Stimulated activated CD4-positive, alpha-beta T cell treated with anti-CD3 and anti-CD28 coated beads, Interleukin-2, amount 100 ng/mL, for 4 hours (primary cell): ENCODE measurements at places on chromosomes 2 and 18.

GRCh38 chr2:30239986-30240752 lies 8.8 kb downstream of the LBH start:
- no peak for DNase-seq

DNA sequence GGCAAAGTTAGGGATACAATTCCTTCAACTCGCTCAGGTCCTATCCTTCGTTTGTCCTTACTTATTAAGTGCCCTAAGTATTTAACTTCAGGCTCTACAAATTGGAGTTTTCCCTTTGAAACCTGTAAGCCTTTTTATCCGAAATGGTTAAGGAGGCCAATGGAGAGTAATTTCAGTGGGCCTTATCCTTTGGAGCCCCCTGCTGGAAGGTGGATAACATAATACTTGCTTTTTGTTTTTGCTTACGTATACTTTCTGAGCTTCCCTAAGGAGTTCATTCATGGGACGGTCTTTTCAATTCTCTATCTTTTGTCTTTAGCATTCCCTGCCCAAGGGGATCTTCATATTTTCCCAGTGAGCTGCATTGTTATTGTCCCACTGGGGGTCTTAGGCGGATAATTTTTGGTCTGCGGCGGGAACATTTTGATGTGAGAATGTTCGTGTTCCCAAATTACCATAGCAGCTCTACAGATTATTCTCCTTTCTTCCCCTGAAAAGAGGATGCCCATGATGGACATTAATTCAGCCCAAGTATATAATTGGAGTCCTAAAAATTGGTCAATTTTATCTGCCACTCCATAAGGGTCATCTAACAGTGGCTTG lies 34.4 kb upstream of the TRAPPC8 start:
- peak; percentile 4 for DNase-seq

DNA sequence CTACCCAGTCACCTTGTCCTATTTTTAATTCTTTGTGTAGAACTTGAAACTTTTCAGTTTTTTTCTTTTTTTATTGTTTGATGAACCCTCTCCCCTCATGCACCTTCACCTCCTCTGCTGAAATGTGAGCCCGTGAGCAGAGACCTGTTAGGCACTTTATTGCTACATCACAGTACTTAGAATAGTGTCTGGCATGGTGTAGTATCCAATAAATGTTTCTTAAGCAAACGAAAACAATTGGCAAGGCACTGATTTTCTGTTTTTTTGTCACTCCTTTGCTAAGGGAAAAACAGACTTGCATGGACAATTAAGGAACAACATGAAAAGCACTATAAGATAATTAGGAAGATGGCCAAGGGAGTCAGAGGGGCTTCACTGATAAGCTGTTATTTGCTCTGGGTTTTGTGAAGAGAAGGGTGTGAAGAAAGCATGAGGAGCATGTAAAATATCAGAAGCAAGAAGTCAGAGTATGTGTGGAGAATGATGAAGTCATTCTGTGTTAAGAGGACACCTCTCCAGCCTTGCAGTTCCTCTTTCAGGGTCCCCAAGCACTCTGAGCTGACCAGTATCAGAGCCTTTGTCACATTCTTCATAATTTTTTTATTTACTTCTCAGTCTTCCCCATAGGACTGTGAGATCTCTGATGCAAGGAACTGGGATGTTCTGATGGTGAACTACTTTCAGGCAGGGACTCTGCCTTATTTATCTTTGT lies 99.7 kb upstream of the CAVIN2 start:
- DNase-seq = no peak

- no peak for DNase-seq
Measured at GRCh38 chr2:233349005-233349998, 5.0 kb upstream of the DGKD start.

GRCh38 chr2:45043174-45043573 lies 33.9 kb upstream of the SIX2 start:
- DNase-seq = no peak

- DNase-seq = no peak
Measured at GRCh38 chr2:143226714-143227541, 97.7 kb downstream of the ARHGAP15 start.

GRCh38 chr18:23512641-23513040 lies 9.3 kb downstream of the RMC1 start:
- DNase-seq = no peak

DNA sequence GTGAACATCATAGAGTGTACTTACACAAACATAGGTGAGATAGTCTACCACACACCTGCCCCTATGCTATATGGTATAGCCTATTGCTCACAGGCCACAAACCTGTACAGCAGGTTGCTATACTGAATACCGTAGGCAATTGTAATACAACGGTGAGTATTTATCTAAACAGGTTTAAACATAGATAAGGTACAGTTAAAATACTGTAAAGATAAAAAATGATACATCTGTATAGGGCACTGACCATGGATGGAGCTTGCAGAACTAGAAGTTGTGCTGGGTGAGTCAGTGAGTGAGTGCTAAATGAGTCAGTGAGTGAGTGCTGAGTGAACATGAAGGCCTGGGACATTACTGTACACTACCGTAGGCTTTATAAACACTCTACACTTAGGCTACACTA lies 267.0 kb upstream of the HS6ST1 start:
- no peak for DNase-seq

DNA sequence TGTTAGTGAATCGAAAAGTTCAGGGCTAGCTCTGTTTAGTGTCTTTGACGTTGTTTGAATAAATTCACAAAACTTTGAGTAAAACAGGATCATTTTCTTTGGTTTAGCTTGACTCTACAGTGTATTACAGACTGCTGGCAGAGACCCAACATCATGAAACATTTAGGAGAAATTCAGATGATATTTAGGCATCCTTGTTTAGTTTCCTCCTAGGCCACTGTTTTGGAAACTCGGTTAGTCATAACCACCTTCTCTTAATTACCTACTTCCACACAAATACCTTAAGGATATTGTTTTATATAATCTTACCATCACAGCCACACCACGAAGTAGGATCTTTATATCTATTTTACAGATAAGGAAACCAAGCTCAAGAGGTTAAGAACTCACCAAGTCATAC lies 7.8 kb downstream of the LIMS1 start:
- DNase-seq = no peak

DNA sequence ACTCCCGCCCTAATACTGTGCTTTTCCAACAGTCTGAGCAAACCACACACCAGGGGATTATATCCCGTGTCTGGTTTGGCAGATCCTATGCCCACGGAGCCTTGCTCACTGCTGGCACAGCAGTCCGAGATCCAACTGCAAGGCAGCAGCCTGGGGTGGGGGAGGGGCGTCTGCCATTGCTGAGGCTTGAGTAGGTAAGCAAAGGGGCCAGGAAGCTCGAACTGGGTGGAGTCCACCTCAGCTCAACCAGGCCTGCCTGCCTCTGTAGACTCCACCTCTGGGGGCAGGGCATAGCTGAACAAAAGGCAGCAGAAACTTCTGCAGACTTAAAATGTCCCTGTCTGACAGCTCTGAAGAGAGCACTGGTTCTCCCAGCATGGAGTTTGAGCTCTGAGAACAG lies 44.2 kb downstream of the LNPK start:
- DNase-seq = no peak

- DNase-seq = no peak
Measured at GRCh38 chr2:9779596-9780264, 63.5 kb upstream of the TAF1B start.

- DNase-seq = no peak
Measured at GRCh38 chr2:1363367-1363766, 49.9 kb upstream of the TPO start.

GRCh38 chr2:149906886-149907285 lies 319.3 kb upstream of the MMADHC start:
- no peak for DNase-seq

DNA sequence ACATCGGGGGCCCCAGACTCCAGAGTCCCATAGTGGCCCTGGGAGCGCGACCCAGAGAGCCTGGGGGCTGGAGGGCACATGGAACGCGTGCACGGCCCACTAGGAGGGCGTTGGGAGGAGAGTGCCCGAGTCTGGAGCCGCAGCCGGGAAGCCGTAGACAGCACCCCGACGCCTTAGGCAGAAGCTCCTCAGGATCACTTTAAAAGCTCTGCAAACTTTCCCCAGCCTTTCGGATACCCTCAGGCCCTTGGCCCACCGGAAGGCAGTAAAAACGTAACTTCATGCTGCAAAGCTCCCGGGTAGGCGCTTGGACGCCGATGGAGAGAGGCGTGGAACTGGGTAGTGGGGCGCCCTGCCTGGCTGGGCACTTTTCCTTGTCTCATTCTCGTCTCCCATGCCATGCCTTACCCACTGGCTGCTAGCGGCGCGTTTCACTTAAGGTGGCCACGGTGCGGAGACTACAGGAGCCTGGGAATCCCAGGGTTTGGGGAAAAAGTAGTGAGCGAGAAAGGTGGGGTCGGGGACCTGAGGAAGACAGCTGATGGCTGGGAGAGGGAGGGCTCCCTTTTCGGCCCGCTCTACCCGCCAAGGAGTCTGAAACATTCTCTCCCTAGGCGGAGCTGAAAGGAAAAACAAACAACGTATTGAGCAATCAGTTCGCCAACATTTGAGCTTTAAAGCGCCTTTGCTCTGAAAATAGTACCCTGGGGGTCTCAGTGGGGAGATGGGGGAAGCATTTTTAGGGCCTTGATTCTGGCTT lies 141.8 kb downstream of the MEIS1 start:
- no peak for DNase-seq

DNA sequence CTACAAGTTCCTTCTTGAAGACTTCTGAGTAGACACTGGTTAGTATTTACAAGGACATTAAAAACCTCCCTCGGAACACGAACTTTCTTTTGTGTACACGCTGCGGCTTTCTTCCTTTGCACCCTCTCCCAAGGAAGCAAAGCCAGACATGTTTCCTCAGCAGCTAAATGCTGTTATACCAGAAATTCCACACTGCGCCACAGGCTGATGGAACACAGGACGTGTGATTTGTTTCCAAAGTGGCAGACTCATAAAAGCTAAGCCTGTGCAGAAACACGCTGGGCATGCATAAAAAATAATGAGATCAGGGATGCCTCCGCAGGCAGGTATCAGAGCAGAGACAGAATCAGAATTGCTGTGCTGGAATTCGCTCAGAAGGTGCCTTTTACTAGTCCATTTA lies 73.0 kb upstream of the RGPD5 start:
- DNase-seq = no peak

GRCh38 chr2:105371810-105372209 lies 27.0 kb downstream of the FHL2 start:
- DNase-seq = no peak

DNA sequence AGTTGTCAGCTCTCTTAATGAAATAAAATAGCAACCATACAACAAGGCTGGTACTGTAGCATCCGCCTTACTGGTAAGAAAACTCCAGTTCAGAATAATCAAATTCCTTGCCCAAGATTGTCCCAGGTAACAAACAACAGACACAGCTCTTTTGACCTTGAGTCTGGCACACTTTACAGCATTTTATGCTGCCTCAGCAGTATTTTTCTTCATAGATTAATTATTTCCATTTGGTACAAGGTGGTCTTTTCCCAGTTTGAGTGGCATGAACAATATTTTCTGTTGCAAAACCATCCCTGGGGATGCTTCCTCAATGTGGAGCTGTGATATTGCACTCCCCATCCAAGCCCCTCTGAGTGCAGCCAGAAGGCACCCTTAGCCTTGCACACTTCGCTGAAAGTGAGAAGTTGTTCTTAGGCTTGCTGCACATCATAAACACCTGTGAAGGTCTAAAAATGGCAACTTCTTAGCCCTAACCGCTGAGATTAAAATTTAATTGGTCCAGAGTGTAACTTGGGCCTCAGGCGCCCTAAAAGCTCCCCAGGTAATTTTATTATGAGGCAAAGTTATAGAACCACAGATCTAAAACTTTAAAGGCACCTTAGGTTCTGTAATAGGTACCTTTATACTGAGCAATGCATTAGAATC lies 523.3 kb downstream of the CMPK2 start:
- DNase-seq = no peak

DNA sequence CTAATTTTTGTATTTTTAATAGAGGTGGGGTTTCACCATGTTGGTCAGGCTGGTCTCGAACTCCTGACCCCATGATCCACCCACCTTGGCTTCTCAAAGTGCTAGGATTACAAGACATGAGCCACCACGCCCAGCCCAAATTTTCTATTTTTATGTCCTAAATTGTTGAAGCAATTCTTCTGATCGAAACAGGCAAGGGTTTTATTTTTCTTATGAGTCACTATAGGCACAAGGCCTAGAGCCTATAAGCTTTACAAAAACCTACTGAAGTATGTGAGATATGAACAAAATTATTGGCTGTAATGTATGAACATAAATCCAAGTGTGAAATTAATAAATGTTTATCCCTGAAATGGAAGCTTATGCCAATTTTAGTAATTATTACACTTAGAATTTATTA lies 464.2 kb upstream of the NRP2 start:
- no peak for DNase-seq

DNA sequence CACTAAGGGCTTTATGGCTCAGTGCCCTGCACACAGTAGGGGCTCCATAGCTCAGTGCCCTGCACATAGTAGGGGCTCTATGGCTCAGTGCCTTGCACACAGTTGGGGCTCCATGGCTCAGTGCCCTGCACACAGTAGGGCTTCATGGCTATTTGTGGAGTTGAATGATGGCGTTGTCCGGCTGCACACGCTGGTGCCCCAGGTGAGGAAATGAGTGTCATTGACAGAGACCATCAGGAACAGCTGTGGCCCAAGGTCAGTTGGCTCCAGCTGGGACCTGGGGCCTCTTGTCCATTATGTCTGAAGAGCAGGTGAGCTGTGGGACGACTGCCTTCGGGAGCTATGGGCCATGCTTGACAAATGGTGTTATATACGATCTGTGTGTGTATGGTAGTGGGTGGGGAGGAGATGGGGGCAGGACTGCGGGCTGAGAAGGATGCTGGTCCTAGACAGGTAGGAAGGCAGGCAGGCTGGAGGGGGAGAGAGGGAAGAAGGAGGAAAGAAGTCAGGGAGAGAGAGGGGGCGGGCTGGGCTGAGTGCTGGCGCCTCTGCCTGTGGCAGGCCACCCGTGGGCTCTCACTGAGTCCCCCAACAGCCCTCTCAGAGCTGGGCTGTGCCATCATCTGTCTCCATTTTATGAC lies 130.6 kb downstream of the CLIP4 start:
- DNase-seq = no peak

DNA sequence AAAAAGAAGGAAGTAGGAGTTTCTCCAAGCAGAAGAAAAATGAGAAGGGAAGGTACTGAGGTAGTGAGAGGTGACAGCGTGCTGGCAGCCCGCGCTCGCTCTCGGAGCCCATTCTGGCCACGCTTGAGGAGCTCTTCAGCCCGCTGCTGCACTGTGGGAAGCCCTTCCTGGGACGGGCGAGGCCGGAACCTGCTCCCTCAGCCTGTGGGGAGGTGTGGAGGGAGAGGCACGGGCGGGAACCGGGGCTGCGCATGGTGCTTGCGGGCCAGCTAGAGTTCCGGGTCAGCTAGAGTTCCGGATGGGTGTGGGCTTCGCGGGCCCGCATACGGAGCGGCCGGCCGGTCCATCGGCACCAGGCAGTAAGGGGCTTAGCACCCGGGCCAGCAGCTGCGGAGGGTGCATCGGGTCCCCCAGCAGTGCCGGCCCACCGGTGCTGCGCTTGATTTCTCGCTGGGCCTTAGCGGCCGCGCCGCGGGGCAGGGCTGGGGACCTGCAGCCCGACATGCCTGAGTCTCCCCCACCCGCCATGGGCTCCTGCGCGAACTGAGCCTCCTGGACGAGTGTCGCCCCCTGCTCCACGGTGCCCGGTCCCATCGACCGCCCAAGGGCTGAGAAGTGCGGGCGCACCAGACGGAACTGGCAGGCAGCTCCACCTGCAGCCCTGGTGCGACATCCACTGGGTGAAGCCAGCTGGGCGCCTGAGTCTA lies 11.1 kb upstream of the CYS1 start:
- no peak for DNase-seq
